Motor neuron (in vitro differentiated cells): ENCODE measurements at places on chromosomes 5 and 9.
A peak's percentile ranks its signal among the peaks of the same experiment; 100 is the strongest.

GRCh38 chr5:34721327-34721726 is 65.2 kb downstream of the RAI14 start:
- no peak for ATAC-seq

DNA sequence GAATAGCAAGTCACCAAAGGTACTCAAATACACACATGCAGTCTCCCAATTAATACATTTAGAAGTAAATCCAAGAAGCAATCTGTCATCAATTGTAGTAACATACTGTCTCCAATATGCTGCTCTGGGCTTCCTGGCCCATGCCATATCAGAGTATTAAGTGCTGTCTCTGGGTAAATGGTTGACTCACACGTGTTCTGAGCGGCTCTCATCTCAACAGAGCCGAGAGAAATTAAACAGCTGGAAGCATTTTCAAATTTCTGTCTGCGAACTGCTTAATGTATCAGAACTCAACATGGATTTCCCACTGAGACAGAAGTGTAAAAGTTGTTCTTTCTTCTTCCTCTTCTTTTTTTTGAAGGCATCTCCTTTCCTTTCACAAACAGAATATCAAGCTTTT is 247.3 kb upstream of the TAS2R1 start:
- ATAC-seq, result no peak

GRCh38 chr5:89827359-89827758 is 582.2 kb downstream of the CETN3 start:
- ATAC-seq, result no peak

DNA sequence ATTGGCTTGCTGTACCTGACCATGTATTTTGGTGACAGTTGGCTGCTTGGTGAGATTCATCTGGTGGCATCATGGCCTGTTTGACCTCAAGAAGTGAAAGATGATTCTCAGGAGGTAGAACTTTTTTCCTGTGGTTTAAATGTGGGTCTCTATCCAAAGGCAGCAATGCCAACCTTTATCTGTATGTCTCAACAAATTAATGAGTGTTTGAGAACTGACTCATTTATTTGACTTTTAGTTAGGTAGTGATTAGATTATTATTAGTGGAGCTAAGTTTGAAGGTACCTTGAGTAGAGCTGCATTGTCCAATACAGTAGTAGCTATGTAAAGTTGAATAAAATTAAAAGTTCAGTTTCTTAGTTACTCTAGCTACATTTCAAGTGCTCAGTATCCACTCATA is 48.2 kb downstream of the TLE4 start:
- no peak for ATAC-seq

DNA sequence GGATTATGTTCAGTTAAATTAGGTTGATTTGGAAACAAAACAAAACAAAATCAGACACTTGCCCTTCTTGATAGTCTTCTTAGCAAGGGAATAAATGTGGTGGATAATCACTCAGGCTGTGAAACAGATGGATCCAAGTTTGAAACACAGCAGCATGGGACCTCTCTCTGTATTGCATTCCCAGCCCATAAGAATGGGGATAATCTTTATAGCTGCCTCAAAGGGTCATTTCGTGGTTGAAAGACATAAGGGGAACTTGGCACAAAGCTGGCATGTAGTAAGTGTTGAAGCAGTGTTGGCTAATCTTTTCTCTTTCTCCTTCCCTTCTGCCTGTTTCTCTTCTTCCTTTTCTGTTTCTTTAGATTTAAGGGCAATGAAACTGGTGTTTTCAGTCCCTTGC is 333.9 kb upstream of the TLE4 start:
- no peak for ATAC-seq

DNA sequence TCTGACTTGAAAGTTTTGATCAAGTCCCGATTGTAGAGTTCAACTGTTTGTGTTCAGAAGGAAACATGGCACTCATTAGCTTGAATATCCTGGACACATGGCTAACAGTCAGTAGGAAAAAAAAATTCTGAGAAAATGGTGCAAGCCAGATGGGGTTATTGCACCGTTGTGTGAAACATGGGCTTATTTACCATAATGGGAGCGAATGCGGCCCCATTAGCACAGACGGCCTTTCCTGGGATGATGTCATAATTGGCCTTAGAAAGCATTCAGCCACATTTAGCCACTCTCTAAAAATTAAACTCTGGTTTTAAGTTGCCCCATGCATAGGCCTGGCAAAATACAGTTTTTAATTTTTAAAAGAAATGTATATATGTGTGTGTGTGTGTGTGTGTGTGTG is 112.1 kb downstream of the IRX2 start:
- ATAC-seq, result no peak

DNA sequence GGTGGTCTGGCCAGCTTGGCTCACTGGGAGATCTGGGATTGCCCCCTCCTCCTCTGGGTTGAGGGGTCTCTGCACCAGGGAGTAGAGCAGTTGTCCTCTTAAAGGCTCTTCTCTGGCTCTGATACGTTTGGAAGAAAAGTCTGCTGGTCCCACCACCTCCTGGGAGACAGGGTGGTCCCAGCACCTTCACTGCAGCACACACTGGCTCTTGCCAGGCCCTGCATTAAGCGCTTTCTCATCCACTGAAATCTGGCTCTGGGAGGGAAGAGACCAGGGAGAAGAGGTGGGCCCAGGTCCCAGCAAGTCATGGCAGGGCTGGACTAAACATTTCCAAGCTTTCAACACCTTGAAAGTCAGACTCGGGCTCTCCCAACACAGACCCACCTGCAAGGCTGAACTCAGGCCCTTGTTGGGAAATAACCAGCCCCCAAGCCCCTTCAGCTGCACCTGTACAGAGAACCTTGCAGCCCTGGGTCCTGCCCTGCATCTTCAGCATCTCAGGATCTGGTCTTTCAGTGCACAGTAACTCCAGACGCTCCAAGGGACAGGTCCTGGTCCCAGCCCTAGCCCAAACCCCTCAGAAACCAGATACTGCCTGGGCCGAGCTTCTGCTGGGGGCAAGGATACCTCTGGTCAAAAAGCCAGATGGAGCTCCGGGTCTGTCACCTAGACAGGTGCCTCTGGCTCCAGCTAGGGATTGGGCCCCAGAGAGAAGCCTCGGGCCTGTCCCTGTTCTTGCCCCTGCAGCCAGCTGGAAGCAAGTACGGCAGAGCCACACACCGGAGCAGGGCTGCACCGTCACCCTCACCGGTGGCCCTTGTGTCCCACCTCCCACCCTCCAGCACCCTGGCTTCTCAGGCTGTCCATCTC is 134.5 kb downstream of the DAB2IP start:
- no peak for ATAC-seq

GRCh38 chr5:170105642-170106611 is at the start of gene FOXI1:
Gene FOXI1, plus strand, starts transcription at chr5:170105897. Its CDS starts 61 bp downstream, at chr5:170105958.
- ATAC-seq, result peak; percentile 39

DNA sequence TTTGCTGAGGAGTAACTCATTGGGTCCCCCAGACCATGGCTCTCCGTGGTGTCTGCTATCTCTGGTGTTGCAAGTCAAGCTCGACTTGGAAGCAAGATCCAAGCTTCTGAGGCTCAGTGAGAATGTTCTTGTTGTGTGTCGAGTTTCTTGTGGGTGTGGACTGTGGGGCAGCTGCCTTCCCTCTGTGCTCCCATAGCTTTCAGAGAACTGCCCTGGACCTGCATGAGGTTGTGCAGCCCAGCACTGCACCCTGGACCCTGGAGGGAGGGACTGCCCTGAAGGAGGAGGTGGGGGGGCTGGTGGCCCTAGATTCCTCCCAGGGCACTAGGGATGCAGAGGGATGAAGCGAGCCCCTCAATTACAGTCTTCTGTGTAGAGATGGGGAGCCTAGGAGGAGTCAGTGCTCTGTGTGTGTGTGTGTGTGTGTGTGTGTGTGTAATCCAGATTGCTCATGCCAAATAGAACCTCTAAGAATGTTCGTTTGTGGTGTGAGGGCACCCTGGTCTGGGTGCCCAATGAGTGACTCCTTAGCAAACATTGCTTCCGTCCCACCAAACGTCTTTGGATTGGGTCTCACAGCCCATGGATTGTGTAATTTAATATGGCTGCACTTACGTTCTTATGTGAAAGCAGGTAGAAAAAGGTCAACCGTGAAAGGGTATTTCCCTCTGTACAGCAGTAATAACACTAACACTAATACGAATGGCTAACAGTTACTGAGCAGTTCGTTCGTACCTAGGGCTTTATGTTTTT is 143.3 kb upstream of the LMX1B start:
- no peak for ATAC-seq

- no peak for ATAC-seq
These were observed 141.0 kb upstream of the GRHPR start for GRCh38 chr9:37281541-37281940.

DNA sequence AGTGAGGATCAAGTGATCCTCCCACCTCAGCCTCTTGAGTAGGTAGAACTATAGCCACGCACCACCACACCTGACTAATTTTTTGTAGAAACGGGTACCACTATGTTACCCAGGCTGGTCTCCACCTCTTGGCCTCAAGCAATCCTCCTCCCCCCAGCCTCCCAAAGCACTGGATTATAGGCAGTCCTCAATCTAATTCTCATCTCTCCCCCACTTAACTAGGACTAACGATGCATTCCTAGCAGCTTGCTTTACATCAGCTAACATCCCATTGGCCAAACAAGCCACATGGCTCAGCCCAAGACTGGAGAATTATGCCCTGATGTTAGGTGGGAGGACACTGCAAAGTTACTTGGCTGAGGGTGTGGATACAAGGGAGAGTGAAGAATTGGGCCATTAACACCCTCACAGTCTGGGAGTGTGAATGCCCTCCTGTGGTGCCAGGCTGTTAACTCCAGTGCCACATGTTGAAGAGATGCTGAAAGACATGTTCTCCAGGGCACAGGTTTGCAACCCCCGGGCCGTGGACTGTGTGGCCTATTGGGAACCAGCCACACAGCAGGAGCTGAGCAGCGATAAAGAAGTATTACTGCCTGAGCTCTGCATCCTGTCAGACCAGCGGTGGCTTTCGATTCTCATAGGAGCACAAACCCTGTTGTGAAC is 5.3 kb upstream of the ZNF367 start:
- no peak for ATAC-seq

DNA sequence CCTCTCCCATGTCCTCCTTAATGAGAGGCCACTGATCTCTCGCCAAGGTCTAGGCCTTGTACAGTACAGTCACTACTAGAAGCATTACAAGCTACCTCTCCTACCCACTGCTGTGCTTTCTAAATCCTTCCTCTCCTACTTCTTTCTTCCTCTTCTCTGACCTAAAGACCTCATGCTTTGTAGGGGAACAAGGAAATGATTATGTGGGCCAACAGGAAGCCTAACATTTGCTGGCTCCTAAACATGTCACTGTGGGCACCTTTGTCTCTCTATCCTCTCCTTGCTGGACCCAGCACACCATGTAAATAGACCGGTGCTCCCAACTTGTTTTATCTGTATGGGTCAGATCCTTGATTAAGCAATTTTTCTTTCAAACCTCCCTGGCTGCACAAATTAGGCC is 16.7 kb downstream of the SLC28A3 start:
- ATAC-seq, result no peak

DNA sequence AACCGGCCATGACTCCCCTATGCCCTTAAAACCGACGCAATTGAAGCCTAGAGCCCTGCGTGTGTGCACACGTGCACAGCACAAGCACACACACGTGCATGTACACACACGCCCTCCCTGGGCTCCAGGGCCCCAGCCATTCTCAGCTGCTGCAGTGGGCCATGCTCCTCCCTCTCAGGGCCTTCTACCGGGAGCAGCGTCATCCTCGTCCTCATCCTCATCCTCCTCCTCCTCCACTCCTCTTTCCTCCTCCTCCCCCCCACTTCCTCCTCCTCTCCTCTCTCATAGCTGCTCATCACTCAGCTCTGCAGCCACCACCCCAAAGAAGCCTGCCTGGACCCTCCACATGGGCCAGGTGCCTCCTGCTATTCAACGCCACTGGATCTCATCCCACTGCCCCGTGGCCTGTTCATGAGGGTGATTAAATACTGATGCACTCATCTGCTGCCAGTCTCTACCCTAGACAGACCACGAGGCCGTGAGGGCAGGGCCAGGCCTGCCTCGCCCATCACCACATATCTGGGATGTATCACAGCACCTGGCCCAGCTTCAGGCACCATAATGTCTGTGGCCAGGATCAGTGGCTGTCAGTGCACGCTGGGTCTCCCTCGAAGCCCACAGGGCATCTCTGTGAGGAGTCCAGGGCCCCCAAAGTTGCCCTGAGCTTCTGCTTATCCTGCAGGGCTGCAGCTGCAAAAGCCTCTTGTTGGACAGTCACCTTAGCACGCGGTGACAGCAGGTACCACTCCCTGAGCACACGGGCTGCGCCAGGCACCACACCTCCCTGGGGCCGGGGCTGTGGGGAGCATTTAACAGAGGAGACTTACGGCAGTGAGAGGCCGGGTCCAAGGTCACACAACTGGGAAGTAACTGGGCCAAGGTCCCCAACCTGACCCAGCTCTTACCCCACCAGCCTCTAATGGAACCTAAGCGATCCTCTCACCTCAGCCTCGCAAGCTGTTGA is 9.8 kb downstream of the FAM78A start:
- ATAC-seq, result no peak

DNA sequence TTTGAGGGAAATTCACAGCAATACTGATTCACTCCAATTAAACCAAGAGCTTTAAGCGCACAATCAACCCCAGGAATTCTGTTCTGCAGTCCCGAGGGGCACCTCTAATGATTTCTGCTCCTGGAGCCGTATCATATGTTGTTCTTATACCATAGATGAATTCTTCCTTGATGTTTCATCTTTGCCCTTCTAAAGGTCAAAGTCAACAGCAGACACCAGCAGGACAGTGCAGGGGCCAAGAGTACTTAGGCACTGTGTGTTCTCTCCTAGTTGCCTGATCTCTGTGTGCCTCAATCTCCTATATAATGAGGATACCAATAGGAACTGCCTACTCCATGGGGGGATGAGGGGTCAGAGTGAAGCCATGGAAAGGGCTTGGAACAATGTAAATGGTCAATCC is 16.5 kb downstream of the EPB41L4B start:
- ATAC-seq, result peak; percentile 17

DNA sequence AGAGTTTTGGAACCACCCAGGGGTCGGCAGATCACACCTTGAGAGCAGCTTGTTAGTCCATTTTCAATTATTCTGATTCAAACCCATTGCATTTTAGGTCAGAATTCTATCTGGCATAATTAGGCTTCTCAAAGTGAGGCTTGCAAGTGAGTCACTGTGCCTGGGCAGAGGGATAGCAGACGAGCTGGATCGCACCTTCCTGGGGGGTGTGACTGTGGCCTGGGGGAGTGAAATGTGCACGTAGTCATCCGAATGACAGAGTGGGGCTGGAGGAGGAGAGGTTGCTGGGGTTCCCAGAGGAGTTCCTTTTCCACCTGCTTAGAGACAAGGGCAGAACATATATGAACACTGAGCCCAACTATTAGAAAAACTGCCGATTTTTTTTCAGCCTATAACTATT is 31.7 kb downstream of the SPACA9 start:
- no peak for ATAC-seq

GRCh38 chr5:100841358-100842076 is 61.6 kb downstream of the ST8SIA4 start:
- ATAC-seq, result peak; percentile 14

DNA sequence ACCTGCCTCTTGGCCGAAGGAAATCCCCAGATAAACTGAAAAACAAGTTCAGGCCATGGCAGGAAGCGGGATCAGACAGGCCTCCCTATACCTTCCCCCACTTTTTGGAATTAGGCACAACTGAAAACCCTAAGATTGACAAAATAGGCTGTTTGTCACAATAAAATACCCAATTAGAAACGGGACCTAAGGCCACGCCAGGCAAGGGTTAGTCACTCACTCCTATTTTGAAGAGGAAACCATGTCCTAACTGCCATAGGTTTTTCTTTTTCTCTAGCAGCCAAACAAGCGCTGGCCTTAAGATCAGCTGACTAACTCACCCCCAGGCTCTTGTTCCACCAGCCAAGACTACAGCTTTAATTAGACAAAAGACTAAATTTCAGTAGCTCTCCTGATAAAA is 11.9 kb downstream of the FBP2 start:
- ATAC-seq, result no peak
